ENCODE measurements at places on chromosomes 2 and 18.

GRCh38 chr2:241064008-241064801 lies 37.9 kb downstream of the MTERF4 start:
- peak; percentile 79 for DNase-seq

- DNase-seq = no peak
Measured at GRCh38 chr2:130336877-130337734, 5.6 kb upstream of the IMP4 start.

GRCh38 chr2:145323512-145323911 lies 803.6 kb upstream of the ZEB2 start:
- DNase-seq = no peak

DNA sequence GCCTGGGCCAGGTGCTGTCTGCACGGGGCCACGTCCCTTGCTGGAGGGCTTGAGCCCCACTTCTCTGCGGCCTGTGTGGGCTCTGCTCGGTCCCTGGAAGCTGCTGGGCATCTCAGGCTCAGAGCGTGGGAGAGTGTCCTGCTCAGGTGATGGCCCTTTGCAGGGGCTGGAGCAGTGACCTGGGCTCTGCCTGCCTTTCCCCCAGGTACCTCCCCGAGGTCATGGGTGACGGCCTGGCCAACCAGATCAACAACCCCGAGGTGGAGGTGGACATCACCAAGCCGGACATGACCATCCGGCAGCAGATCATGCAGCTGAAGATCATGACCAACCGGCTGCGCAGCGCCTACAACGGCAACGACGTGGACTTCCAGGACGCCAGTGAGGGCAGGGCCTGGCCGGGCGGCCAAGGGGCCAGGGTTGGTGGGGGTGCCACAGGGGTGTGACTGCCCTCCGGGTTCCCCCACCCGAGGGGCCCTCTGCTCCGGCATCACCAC lies 29.9 kb downstream of the GPC1 start:
- DNase-seq = no peak

- DNase-seq = no peak
Measured at GRCh38 chr2:12488352-12489318, 228.1 kb upstream of the TRIB2 start.

GRCh38 chr2:86818114-86818801 lies 27.5 kb upstream of the CD8A start:
- no peak for DNase-seq

- DNase-seq = no peak
Measured at GRCh38 chr18:76380791-76381405, 114.1 kb downstream of the ZNF516 start.

GRCh38 chr2:625415-626333 lies 51.5 kb downstream of the TMEM18 start:
- DNase-seq = peak; percentile 70

DNA sequence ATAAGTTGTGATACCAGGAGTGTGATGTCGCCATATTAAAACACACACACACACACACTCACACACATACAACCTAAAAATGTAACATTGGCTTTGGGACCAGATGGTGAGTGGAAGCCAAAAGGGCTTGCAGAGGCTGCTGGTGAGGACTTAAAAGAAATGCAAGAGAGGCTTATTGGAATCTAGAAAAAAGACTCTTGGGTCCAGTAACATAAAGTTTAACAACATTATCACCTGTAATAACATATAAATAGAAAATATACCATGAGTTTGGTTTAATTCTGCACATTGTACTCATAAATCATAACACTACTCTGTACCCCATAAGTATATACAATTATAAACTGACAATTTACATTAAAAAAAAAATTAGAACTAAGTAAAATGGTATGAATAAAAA lies 74.4 kb upstream of the MYCN start:
- no peak for DNase-seq

- DNase-seq = no peak
Measured at GRCh38 chr2:106307860-106308259, 113.8 kb upstream of the UXS1 start.

- DNase-seq = no peak
Measured at GRCh38 chr2:20217041-20217970, 7.6 kb downstream of the SDC1 start.

All from vagina (tissue), 2 donors.